Uterus (tissue), 4 donors: ENCODE measurements at places on chromosomes 2 and 18.

DNA sequence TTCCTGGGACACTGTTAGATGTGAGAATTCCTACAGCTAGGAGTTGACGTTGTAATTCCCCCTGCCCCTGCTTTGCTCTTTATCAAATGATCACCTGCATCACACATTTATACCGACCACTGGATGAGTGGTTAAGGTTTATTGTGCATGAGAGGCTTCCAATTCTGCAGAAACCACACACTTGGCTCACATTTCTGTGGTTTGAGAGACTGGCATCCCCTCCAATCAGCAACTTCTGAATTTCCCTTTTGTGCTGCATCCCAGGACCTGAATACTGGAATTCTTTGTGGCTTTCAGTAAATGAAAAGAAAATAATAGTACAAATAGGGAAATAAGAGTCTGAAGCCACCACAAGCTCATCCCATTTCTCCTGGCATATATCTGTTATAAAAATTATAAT, 628.7 kb upstream of the PIK3C3 start:
- no peaks in the 10 kb centered on the region for H3K4me1 ChIP-seq
- no peaks in the 10 kb centered on the region for H3K27me3 ChIP-seq
- no peak for DNase-seq
- H3K4me3 ChIP-seq, result no peak overlapping the region
- H3K27ac ChIP-seq, result no peak overlapping the region

DNA sequence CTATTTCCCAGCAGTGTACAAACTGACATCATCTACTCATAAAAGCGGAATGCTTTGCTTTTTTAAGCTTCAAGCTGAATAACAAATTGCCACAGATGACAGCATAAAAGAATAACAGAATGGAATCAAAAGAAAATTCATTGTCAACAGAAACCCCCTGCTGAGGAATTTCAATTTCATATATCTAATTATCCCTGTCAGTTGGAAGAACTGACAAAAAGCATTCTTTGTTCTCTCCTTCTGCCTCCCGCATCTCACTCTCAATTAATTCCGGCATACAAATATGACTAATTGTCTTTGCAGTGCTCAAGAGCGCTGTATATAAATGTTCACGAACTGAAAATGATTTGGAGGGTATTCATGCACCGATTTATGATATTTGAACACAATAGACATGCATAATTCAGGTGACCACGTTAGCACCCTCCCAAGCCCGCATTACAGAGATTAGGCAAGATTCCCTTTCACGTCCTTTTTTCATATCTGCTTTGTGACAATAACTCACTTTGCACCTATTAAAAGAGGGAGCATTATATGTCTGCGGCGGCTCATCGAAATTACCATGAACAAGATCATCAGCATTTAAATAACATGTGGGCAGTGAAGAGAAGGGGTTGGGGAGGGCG, 277.7 kb upstream of the SALL3 start:
- DNase-seq, result no peak
- no peak overlapping the region for H3K4me3 ChIP-seq
- H3K27ac ChIP-seq, result no peak overlapping the region
- no peaks in the 10 kb centered on the region for H3K27me3 ChIP-seq

- no peaks in the 10 kb centered on the region for H3K27me3 ChIP-seq
- no peaks in the 10 kb centered on the region for H3K36me3 ChIP-seq
- no peaks in the 10 kb centered on the region for H3K4me1 ChIP-seq
- no peak for DNase-seq
These were observed 451.0 kb downstream of the SLC4A3 start for GRCh38 chr2:220078439-220078838.

GRCh38 chr2:232885264-232885961, 15.3 kb downstream of the SNORC start:
- no peaks in the 10 kb centered on the region for H3K27me3 ChIP-seq
- H3K36me3 ChIP-seq, result no peaks in the 10 kb centered on the region
- H3K27ac ChIP-seq, result no peak overlapping the region
- no peak overlapping the region for H3K4me3 ChIP-seq

- DNase-seq, result no peak
- H3K4me1 ChIP-seq, result no peaks in the 10 kb centered on the region
- no peak overlapping the region for H3K4me3 ChIP-seq
- no peaks in the 10 kb centered on the region for H3K36me3 ChIP-seq
- H3K27ac ChIP-seq, result peak overlapping the region; percentile 10
These were observed 99.1 kb upstream of the HDAC4 start for GRCh38 chr2:239499726-239500573.

GRCh38 chr2:120830096-120830830, 94.6 kb downstream of the GLI2 start:
- no peak overlapping the region for H3K4me3 ChIP-seq
- peaks cover 8% of the 10 kb centered on the region for H3K4me1 ChIP-seq
- H3K27ac ChIP-seq, result no peak overlapping the region
- no peaks in the 10 kb centered on the region for H3K27me3 ChIP-seq

- no peak overlapping the region for H3K4me3 ChIP-seq
- DNase-seq, result no peak
- peak overlapping the region; percentile 42 for H3K27ac ChIP-seq
- no peaks in the 10 kb centered on the region for H3K27me3 ChIP-seq
These were observed 5.0 kb downstream of the RNF144A start for GRCh38 chr2:6922201-6922656.

GRCh38 chr2:191432121-191432520, 186.9 kb downstream of the MYO1B start:
- no peak for DNase-seq
- H3K27ac ChIP-seq, result no peak overlapping the region
- no peaks in the 10 kb centered on the region for H3K27me3 ChIP-seq
- H3K4me3 ChIP-seq, result no peak overlapping the region
- no peaks in the 10 kb centered on the region for H3K4me1 ChIP-seq
- H3K36me3 ChIP-seq, result no peaks in the 10 kb centered on the region

DNA sequence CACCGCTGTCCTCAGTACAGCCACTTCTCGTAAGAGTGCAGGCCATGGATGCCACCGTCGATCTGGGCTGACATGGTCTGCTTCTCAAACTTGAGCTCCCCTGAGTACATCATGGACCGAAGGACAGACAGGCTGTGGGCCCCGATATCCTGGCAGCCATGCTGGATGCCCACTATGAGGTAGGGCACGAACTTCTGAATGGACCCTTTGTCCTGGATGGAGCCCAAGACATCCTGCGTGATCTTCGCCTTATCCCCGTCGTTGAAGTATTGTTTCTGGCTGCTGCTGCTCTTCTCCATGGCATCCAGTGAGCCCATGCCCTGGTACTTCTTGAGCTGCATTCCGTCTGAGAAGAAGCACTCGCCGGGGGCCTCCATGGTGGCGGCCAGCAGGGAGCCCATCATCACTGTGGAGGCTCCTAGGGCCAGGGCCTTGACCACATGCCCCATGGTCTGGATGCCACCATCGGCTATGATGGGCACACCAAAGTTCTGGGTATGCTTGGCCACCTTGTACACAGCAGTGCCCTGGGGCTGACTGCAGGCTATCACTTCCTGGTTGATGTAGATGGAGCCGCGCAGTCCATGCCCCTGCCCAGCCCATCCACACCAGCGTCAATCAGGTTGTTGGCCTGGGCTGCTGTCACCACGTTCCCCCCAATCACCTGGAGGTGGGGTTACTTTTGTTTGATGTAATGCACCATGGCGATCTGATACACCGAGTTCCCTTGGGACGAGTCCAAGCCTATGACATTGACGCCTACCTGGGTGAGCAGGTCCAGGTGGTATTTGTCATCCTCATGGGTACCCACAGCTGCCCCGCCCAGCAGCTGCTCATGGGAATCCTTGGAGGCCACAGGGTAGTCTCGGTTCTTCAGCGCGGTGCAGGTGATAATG, 21.8 kb downstream of the CFLAR start:
- H3K36me3 ChIP-seq, result no peaks in the 10 kb centered on the region
- H3K27me3 ChIP-seq, result no peaks in the 10 kb centered on the region
- no peak for DNase-seq
- no peak overlapping the region for H3K27ac ChIP-seq
- H3K4me3 ChIP-seq, result no peak overlapping the region

- H3K4me3 ChIP-seq, result no peak overlapping the region
- DNase-seq, result no peak
These were observed 493.3 kb downstream of the CMPK2 start for GRCh38 chr2:6372317-6372901.

DNA sequence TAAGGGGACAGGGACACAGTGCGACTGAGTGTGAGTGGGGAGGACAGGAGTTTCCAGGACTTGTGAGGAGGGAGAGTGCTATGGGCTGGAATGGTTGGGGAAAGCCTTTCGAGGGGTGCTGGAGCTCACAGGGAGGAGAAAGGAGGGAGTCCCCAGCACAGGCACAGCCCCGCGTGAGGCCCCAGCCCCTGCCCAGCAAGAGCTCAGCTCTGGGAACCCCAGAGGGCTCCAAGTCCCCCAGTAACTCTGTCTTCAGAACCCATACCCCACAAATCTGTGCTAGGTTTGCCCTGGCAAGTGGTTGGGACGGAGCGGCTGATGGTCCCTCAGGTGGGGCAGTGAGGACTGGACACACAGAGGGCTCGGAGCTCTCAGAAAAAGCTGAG, 75.4 kb downstream of the SFXN5 start:
- no peaks in the 10 kb centered on the region for H3K36me3 ChIP-seq
- DNase-seq, result peak; percentile 1
- no peaks in the 10 kb centered on the region for H3K27me3 ChIP-seq
- no peaks in the 10 kb centered on the region for H3K4me1 ChIP-seq

GRCh38 chr2:118119761-118120400, 31.6 kb downstream of the INSIG2 start:
- no peaks in the 10 kb centered on the region for H3K36me3 ChIP-seq
- no peaks in the 10 kb centered on the region for H3K27me3 ChIP-seq
- no peak overlapping the region for H3K27ac ChIP-seq
- DNase-seq, result no peak
- H3K4me3 ChIP-seq, result no peak overlapping the region

- no peaks in the 10 kb centered on the region for H3K4me1 ChIP-seq
- H3K27me3 ChIP-seq, result no peaks in the 10 kb centered on the region
- no peaks in the 10 kb centered on the region for H3K36me3 ChIP-seq
- no peak overlapping the region for H3K27ac ChIP-seq
- DNase-seq, result no peak
- no peak overlapping the region for H3K4me3 ChIP-seq
These were observed 260.5 kb downstream of the CCDC85A start for GRCh38 chr2:56444339-56444738.

DNA sequence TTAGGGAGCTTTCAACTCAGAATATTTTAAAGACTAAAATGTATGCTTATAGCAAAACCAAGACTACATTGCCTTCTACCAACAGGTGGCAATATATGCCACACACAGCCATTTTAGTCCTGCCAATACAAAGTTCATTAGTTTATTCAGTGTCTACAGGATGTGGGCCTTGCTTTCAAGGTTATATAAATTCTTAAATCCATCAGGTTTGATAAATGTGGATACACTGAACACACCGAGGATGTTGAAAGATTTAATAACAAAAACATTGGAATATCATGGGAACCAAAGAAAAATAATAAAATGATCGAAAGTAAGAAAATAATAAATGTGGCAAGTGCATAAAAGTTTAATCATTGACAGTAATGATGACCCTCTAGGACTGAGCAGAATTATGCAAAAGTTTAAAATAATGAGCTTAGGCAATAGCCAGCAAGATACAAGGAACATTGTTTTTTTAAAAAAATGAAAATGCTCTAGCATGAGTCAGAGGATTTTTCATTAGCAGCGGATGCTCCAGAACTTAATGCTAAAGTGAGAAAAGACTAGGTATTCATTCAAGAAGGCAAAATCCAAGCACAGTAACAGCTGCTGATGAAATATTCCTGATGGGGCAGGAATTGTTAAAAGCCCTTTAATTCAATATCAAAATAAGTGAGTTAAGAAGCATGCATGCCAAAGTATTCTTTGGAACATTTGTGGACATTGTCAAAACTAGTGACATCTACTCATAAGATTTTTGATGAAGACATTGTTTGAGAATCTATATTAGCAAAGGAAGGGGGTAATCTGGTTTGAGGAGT, 14.2 kb downstream of the SCN9A start:
- no peaks in the 10 kb centered on the region for H3K36me3 ChIP-seq
- no peak overlapping the region for H3K4me3 ChIP-seq
- H3K27ac ChIP-seq, result no peak overlapping the region
- no peak for DNase-seq
- no peaks in the 10 kb centered on the region for H3K4me1 ChIP-seq
- no peaks in the 10 kb centered on the region for H3K27me3 ChIP-seq

DNA sequence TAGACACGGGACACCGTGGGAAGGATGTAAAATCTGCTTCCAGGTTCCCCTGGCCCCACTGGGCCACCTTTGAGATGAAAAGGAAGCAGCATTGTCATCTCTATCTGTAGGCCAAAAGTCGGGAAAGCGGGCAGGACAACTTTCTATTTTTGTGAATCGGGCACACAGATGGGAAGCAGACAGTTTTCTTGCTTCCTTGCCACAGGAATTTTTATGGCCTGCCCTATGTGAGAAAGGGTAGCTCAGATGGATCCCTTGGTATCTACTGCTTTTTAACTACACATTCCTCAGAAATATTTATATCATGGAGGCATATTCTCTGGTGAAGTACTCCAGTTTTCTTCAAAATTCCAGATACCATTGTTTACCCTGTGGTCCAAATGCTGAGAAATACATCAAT, 735.5 kb downstream of the CBLN2 start:
- H3K4me3 ChIP-seq, result no peak overlapping the region
- no peaks in the 10 kb centered on the region for H3K4me1 ChIP-seq
- DNase-seq, result no peak
- no peaks in the 10 kb centered on the region for H3K27me3 ChIP-seq

- no peak overlapping the region for H3K27ac ChIP-seq
- no peaks in the 10 kb centered on the region for H3K4me1 ChIP-seq
- H3K4me3 ChIP-seq, result no peak overlapping the region
These were observed 285.0 kb upstream of the PARD3B start for GRCh38 chr2:204260162-204260877.

DNA sequence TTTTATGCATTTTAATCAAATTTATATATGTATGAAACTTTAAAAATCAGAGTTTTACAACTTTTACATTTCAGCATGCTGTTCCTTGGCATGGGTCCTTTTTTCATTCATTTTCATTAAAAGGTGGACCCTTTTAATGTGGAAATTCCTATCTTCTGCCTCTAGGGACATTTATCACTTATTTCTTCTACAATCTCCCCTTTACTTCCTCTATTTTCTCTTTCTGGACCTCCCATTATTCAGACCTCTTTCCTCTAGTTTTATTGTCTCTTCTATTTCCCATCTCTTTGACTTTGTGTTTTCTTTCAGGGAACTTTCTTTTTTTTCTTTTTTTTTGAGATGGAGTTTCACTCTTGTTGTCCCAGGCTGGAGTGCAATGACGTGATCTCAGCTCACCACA, 5.7 kb downstream of the PROC start:
- peak overlapping the region; percentile 16 for H3K4me3 ChIP-seq
- peaks cover 17% of the 10 kb centered on the region for H3K27me3 ChIP-seq
- no peaks in the 10 kb centered on the region for H3K4me1 ChIP-seq
- no peak for DNase-seq
- H3K27ac ChIP-seq, result no peak overlapping the region

GRCh38 chr2:197674591-197674990, 796 bp downstream of the RFTN2 start:
- H3K4me3 ChIP-seq, result peak overlapping the region; percentile 40
- H3K27ac ChIP-seq, result peak overlapping the region; percentile 88
- H3K27me3 ChIP-seq, result no peaks in the 10 kb centered on the region
- no peaks in the 10 kb centered on the region for H3K36me3 ChIP-seq
- H3K4me1 ChIP-seq, result no peaks in the 10 kb centered on the region

GRCh38 chr2:174631009-174631981, 33.7 kb upstream of the WIPF1 start:
- H3K4me1 ChIP-seq, result peaks cover 17% of the 10 kb centered on the region
- H3K27ac ChIP-seq, result peak overlapping the region; percentile 52
- no peaks in the 10 kb centered on the region for H3K27me3 ChIP-seq
- DNase-seq, result no peak
- no peaks in the 10 kb centered on the region for H3K36me3 ChIP-seq

- H3K27ac ChIP-seq, result no peak overlapping the region
- H3K27me3 ChIP-seq, result no peaks in the 10 kb centered on the region
- H3K4me1 ChIP-seq, result peaks cover 9% of the 10 kb centered on the region
- no peaks in the 10 kb centered on the region for H3K36me3 ChIP-seq
- H3K4me3 ChIP-seq, result no peak overlapping the region
These were observed 4.0 kb downstream of the YPEL5 start for GRCh38 chr2:30150786-30151185.
